T-helper 2 cell treated with Interferon-gamma antibody and Interleukin-4, amounts not matched to agents 5 μg/mL and 100 μg/mL, for 36 hours (primary cell): ENCODE measurements at places on chromosomes 16 and 17.

DNA sequence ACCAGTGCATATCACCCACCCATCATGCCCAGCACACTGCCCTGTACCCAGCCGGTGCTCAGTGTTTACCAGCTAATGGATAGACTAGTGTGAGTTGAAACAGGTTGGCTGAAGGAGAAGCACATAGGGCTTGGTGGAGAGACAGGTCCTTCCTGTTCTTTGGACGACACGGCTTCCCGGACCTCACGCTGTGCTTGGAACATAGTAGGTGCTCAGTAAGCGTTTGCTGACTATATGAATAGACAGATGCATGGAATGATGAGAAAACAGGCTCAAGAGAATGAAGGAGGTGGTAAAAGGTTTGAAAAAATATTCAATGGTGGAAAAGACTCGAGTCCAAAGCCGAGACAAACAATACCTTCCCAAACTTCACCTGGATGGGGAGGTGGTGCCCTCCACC, 6.8 kb upstream of the FADS6 start:
- no peak for DNase-seq

DNA sequence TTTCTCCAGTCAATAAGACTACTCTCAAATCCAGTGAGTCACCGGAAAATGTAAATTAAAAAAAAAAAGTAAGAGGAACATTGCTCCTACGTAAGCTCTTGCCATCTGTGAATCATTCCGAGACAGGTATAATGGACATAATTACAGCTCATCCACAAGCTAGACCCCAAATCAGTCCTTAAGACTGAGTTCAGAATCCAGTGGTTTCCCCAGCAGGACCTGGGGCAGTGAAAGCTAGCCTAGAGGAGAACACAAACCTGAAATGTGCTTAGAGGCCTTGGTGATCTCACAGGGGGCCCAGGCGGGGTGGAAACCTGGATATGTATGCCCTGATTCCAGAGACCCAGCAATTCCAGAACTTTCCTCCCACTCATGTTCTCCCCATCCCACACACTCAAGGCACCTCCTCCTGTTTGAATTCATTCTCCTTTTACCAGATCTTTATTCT, 132.0 kb downstream of the COPRS start:
- no peak for DNase-seq

- peak; percentile 76 for DNase-seq
These were observed 23.8 kb downstream of the COTL1 start for GRCh38 chr16:84593825-84594724.

- peak; percentile 51 for DNase-seq
These were observed 21.7 kb downstream of the USP36 start for GRCh38 chr17:78818932-78819331.

DNA sequence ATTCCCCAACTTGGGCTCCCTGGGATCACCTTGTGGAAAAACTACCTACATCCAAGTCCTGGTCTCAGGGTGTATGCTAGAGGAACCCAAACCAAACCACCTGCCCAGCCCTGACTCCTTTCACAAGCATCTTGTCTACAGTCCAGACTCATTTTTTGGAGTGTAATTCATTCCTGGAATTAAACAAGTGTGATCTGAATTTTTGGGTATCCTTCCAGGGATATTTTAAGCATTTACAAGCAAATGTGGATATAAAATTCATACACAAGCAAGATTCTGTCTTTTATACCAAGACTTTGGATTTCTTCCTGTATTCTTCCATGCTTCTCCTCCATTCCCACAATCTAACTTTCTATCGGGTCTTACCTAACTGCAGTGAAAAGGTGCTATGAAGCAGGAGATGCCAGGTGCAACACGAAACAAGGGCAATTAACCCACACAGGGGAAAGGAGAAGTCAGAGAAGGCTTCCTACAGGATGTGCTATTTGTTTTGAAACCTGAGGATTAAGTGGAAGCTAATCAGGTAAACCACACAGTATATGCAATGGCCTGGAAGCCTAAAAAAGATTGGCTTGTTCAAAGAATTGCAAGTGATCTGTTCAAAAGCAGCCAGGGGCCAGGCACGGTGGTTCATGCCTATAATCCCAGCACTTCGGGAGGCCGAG, 417.2 kb upstream of the C16orf82 start:
- DNase-seq: no peak

DNA sequence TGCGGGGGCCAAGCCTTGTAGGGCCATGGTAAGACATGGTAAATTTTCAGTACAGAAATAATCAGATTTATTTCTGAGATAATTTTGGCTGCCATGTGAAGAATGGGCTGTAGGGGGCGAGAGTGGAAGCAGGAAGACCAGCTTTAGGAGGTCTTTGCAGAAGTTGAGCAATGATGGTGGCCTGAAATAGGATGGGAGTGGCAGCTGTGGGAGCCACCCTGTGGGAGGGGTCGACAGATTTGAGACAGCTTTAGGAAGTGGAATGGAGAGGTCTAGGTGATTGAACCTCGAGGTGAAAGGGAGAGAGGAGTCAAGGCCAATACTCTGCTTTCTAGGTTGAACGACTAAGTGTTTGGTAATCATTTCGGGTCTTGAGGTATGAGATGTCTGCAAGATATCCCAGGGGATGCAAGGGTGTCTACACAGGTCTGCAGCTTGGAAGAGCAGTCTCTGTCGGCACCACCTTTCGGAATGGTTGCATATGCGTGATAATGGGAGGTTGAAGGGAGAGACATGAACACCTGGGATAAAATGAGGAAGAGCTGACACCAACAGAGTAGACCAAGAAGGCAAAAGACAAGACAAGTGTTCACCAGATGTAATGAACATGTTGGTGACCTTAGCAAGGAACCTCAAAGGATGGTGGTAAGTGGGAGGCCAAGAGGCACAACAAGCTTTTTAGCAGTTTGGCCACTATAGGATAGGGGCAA, 4.2 kb upstream of the ATXN7L3 start:
- DNase-seq: no peak

DNA sequence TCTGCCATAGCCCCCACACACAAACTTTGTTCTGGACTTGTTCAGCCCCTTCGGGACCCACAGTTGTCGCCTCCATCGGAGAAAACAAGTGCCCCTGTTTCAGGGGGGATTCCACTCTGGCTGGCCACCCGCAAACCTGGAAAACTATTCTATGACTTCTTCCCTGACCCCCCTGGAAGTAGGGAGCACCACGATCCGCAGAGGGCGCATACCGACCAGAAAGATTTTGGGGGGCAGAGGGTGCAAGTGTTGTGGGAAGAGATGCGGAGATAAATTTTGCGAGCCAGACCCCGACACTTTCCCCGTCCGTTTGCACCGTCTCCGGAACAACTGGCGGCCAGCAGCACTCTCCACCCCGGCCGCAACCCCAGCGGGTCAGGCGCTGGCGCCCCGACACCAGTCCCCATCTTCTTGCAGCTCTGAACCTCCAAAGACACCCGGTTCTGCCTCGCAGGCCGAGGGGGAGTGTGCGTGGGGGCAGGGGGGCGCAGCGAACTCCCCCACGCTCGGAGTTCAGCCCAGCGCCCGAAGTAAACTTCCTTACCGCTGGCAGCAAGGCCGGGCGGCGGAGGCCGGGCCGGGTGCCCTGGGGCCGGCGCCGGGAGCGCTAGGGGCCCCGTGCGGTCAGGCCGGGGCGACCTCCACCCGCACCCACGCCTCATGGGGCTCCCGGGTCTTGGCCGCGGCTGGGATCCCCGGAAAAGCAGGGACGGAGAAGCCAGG, 744 bp downstream of the SALL1 start:
- no peak for DNase-seq

- no peak for DNase-seq
These were observed 1.9 kb downstream of the PABPN1L start for GRCh38 chr16:88864521-88864920.

DNA sequence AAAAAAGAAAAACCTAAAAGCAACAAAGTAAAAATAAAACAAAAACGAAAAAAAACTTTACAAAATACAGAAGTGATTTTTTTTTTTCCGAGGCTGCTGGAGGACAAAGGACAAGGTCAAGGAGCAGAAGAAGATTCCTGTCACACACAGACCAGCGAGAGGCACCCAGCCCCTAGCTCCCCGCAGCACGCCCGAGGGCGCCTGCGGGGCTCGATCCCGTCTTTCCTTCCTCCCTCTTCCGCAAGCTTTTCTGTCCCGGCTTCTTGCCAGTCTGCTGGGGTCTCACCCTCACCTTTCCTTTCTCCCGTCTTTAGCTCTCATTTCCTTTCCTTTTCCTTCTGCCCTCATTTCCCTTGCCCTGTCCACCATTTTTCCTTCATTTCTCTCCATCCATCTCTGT, 66.1 kb upstream of the DNAH17 start:
- no peak for DNase-seq

- no peak for DNase-seq
These were observed 272.4 kb upstream of the CDH11 start for GRCh38 chr16:65394281-65394680.

DNA sequence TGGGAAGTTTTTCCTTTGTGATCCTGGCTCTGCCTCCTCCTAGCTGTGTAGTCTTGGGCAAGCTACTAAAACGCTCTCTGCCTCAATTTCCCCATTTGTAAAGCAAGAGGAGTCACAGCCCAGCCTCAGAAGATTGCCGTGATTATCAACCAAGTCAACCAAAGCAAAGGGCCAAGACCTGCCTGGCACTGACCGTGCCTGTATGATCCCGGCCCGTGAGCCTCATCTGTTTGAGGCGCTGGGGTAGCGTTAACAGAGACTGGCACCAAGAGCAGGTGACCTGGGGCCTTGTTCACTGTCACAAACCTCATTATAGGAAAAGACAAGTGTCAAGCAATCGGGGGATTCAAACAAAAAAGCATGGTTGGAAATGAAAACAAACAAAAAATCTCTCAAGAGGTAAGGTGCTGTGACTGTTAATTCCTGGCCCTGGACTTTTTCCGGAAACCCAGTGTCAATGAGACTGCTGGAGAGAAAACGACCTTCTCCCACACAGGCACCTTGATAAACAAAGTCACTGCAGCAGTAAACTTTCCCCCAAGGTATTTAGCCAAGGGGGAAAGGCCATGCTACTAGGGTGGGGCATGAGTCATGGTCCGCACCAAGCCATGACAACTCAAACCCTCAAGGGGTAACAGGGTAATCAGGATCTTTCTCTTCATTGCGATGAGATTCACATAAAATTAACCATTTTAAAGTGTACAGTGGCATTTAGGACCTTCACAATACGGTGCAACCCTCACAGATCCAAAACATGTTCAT, 5.4 kb downstream of the MEAK7 start:
- no peak for DNase-seq

DNA sequence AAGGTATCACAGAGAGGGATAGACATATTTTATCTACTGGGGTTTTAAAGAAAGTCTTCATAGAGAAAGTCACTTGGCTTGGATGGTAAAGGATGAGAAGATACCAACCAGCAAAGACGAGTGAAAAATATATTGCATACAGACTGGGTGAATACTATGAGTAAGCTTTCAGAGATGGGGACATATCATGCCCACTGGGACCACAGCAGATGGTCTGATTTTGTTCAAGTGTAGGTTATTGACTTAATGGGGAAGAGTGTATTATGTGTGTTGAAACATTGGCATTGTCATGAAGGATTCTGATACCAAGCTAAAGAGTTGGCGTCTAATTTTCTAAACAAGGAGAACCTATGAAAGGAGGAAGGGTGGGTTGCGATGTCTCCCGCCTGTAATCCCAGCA, 13.8 kb upstream of the MMD start:
- no peak for DNase-seq

DNA sequence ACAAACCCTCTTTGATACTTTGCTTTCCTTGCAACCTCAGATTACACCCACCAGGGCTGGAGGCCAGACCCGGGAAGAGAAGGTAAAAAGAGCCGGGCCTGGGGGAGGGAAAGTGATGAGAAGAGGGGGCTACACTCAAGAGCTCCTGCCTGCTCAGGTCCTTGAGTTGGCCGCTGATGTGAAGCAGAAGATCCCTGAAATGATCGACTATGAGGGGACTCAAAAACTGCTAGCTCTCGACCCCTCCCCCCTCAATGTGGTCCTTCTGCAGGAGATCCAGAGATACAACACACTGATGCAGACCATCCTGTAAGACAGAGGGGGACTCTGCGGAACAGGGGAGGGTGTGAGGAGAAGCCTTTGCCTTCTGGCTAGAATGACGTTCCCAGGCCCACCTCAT, 2.8 kb upstream of the KDM6B start:
- DNase-seq: no peak

GRCh38 chr16:70615945-70616344, 30.4 kb upstream of the IL34 start:
- DNase-seq: no peak
